ENCODE measurements at places on chromosomes 3 and 15.
A peak's percentile ranks its signal among the peaks of the same experiment; 100 is the strongest.

DNA sequence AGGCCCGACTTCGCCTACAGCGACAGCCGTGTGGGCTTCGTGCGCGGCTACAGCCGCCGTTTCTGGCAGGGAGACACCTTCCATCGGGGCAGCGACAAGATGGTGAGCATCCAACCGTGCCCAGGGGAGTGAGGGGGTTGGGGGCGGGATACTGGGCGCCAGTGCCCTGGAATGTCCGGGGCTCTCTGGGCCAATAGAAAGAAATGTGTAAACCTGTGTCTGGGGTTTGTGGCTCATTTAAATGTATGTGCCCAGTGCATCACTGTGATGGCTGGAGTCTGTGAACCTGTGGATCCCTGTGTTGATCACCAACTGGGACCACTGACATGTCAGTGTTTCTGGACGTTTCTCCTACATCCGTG is 423 bp downstream of the CHAC1 start:
- DNase-seq = no peak

- peak; percentile 66 for DNase-seq
Observed at GRCh38 chr3:61563313-61564271, 2.2 kb downstream of the PTPRG start.

GRCh38 chr3:158569794-158570193 is 1.2 kb upstream of the MLF1 start:
- no peak for DNase-seq

GRCh38 chr3:23368731-23369130 is 165.6 kb downstream of the UBE2E2 start:
- DNase-seq = no peak

- DNase-seq = no peak
Observed at GRCh38 chr3:159077860-159078259, 276.0 kb downstream of the MFSD1 start.

DNA sequence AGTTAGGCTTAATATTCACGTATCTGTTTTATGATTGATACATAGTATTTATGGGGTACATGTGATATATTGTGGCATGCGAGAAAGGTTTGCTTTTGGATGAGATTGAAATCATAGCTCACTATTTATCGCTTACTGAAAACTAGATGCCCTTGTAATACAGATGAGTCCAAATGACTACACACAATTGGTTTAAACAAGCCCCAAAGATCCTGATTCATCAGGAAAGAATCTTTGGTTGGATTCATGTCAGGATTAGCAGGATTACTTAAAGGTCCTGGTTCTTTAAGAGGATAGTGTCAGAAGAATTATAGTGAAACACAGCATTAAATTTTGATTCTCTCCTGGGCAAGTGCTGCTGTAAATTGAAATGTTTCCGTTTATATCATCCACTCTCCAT is 18.6 kb upstream of the AADAC start:
- DNase-seq = no peak

DNA sequence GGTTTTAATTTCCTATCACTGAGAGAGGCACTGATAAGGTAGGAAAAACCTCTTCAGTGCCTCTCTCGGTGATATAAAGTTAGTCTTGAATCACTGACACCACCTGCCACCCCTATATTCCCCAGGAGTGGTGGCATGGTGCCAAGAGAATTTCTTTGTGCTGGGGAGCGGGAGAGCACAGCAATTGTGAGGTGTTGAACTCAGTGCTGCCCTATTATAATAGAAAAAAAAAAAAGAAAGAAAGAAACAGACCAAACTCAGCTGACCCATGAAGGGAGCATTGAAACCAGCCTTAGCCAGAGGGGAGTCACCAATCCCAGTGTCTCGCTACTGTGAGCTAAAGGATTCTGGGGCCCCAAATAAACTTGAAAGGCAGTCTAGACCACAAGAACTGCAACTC is 201.4 kb upstream of the STT3B start:
- peak; percentile 93 for DNase-seq

DNA sequence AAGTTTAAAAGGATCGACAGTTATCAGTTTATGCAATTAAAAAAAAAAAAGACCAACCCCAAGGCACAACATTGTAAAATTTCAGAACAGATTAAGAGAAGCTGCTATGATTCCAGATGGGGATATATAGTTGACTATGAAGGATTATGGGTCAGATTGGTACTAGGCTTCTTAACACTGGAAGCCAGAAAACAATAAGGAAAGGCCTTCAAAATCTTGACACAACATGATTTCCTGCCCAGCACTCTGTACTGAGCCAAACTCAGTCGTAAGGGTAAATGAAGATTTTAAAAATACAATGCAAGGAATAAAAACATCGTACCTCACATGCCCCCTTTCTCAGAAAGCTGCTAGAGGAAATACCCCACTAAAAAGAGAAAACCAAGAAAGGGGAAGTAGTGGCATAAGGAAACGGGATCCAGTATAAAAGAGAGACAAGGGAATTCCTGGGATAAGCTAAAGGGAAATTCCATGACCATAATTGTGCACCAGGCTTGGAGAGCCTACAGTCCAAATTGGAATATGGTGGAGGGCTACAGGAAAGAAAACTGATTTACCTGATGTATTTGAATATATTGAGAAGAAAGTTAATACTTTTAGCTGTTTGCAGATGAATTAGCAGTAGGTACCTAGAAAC is 27.9 kb downstream of the PIAS1 start:
- no peak for DNase-seq

DNA sequence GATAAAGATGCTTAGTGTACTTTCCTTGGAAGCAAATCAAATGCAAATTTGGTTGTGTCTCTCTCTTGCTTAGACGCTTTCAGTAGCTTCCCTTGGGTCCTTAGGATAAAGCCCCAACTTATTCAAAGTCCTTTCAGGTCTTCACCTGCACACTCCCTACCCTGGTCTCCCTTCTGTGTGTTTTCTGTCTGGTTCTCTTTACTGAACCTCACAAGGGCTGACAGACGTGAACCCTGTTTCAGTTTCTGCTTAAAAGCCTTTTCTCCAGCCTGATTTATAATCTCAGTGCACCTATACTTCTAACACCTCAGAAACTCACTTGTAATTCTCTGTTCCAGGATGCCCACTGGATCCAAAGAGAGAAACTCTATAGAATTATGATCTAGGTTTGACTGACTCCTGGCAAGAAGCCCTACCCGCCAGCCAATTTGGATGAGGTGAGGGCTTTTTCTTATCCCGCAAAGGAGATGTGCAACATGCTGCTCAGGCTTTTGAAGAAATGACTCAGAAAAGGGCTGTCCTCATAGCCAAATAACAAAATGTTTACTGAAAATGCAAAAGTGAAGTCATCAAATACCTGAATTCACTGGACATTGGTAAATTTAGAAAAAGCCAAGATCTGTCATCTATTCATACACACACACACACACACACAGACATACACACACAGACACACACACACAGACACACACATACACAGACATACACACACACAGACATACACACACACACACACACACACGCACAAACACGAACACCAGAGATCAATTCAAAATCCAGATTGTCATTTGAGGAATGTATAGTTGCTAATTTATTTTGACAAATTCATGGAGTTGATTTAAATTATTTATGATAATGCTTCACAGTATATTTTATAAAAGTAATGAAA is 102.4 kb upstream of the EOMES start:
- DNase-seq = no peak

DNA sequence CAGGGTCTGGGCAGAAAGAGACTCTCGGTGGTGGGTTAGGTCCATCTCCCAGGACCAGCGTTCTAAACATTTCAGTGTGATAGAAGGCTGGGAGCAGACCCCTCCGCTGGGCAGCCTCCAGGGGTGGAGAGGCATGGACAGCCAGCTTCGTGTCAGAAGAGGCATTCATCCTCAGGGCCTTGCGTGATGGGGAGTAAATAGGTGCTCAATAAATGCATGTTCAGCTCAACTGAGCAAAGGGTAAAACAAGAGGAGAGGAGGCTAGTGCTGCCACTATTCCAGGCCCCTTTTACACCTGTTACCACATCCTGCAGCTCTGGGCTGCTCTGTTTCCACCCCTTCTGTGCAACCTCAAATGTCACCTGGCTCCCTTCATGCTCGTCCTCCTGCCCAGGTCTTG is 49.0 kb downstream of the SEMA5B start:
- no peak for DNase-seq

DNA sequence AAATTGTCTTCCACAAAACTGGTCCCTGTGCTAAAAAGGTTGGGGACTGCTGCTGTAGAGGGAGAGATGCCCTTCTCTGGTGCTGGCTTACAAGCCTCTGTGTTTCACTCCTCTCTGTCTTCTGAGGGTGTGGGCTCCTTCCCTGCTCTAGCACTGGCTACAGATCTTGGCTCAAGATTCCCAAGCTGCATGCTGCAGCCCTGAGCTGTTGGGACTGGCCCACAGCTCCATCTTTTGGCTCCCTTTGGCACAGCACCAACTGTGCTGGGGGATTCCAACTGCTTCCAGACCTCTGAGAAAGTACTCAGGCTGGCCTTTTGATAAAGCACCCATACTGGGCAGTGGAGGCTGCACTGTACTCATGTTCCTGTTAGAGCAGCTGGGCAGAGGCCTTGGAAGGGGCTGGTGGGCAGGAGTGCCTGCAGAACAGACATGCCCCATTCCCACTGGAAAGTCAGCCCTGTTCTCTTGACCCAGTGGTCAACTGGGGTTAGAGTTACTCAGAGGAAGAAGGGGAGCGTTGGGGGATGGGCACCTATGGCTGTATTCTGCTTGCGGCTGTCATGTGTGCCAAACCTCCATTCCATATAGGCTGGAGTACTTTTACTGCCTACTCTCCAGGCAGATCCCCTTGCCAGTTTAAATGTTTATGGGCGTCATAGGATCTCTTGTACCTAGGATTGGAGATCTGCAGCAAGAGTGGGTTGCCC is 55.7 kb downstream of the GALK2 start:
- peak; percentile 56 for DNase-seq

DNA sequence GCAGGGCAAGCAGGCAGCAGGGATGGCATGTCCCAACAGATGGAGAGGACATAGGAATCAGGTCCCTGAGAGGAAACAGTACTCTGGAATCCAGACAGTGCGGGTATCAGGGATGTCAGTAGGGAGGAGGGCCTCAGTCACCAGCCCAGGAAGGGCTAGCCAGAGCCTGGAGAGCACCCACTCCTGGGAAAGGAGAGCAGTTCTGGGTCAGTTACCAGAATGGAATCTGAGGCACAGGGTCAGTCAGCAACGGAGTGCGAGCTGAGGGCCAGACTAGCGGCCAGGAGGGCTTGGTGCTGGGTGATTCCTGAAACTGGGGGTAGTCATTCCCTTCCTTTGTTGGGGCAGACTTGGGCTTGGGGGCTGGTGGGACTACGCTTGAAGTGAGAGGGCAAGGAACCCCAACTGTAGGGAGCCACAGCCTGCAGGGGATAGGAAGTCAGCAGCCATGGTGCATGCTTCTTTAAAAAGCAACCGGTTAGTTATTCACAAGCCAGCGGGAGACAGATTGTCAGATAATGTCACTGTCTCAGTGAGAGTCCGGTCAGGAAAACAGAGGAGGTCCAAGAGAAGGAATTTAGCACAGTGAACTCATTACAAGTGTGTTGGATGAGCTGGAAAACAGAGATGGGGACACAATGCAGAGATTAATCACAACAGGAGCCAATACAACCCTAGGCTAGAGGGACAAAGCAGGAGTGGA is 27.9 kb downstream of the PLA1A start:
- DNase-seq = no peak

DNA sequence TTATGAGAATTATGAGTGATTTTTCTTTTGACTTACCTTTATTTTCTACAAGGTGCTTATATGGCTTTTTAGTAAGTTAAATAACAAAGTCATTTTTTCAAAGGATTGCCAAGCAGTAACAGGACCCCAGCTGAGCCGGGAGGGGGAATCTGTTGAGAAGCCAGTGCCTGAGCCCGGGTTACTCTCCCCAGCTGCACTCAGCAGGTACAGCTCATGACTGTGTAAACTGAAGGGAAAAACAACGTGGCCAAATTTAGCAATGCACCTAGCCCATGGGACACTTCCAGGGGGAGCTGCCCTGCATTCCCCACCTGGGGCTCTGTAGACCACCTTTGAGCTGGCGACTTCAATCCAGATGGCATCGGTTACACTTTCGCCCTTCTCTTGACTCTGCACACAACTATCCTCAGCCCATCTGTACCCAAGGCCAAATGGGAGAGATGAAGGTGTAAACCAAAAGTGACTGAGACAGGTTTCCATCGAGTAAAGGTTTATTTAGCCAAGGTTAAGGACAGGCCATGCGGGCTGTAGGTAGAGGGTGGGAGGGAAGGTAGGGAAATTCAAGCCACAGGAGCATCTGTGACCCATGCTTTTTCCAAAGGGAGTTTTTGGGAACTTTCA is 18.2 kb upstream of the HCN4 start:
- no peak for DNase-seq

DNA sequence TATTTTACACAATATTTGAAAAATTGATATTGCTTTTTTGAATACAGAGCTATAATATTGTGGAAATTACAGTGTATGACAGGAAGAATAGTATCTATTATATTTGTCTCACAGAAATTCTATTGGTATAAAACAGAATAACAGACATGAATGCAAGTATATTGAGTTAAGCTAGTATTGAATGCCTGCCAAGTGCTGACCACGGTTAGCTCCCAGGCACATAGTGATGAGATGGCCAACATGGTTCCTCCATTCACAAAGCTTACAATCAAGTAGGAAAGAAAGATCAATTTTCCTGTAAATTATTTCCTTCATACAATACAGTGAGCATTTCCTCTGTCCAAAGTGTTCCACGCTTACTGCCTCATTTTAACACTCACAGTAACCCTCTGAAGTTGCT is 67.6 kb downstream of the TP63 start:
- DNase-seq = no peak

DNA sequence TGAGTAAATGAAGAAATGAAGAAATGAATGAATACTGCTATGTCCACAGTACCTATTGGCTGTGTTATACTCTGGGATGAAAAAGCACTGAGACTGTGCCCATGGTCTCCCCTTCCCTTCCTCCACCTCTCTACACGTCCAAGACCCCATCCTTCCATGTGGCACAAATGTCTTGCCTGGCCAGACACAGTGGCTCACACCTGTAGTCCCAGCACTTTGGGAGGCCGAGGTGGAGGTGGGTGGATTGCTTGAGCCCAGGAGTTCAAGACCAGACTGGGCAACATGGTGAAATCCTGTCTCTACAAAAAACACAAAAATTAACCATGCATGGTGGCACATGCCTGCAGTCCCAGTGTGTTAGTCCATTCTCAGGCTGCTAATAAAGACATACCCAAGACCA is 200.1 kb downstream of the FAM43A start:
- DNase-seq = no peak

- no peak for DNase-seq
Observed at GRCh38 chr3:33202711-33203457, 15.7 kb downstream of the SUSD5 start.

DNA sequence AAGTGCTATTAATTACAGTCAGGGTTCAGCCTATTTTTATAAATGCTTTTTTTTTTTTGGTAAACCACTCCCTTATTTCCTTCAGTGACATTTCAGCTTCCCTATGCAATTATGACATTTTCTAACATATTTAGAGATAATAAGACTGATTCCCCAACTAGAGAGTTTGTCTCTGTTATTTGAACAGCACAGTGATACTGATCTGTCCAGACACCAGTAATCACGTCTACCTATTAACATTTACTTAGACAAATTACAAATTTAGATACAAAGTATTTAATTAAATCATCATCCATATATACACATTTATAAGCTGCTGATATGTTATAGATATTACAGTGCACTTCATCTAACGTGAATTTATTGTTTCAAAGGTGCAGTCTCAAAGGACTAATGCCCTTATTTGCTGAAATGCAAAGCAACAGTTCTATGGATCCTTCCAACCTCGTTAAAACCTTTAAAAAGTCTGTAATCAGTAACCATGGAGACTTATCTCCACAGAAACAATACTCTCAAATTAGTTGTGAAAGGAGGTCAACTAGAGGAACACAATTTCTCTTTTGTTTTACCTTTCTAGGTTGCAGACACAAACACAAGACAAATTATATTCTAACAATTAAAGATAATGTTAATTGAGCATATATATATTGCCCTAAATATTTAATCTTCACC is 1531.1 kb downstream of the SI start:
- no peak for DNase-seq

Measured in NCI-H69 (cell line).